IPS DF 19.7 (cell line): ENCODE measurements at places on chromosomes 6 and 20.

DNA sequence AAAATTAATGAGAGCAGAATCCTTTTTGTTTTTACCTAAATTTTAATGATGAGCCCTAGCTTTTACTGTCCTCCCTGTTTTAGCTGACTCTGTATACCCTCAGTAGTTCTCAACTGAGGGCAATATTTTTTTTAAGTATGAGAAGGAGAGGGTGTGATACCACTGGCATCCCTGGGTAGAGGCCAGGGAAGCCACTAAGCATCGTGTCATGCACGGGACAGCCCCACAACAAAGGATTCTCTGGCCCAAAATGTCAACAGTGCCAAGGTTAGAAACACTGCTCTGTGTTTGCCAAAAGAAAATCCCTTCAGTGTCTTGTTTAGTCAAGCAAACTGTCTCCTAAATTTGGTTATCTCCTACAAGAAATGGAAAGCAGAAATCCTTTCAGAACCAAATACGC, 210.4 kb downstream of the KCNQ5 start:
- DNase-seq: no peak

- no peak for DNase-seq
These were observed 38.1 kb downstream of the SYNE1 start for GRCh38 chr6:152598901-152599537.

DNA sequence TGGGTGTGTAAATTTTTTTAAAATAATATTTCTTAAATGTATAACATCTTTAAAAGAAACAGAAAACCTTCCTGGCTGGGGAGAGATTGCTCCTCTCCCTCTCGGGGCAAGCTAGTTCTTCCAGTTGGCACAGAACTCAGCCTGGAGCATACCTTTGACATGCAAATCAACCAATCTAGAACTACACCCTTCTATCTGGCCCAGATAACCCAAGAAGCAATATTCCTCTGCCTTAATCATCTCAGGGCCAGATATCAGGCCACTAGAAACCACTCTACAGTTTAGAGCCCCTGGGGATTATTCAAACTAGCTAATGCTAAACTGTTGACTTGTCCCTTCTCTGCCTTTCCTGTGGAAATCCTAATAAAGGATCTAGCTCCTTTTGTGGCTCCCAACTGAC, 33.9 kb downstream of the CYP39A1 start:
- no peak for DNase-seq

DNA sequence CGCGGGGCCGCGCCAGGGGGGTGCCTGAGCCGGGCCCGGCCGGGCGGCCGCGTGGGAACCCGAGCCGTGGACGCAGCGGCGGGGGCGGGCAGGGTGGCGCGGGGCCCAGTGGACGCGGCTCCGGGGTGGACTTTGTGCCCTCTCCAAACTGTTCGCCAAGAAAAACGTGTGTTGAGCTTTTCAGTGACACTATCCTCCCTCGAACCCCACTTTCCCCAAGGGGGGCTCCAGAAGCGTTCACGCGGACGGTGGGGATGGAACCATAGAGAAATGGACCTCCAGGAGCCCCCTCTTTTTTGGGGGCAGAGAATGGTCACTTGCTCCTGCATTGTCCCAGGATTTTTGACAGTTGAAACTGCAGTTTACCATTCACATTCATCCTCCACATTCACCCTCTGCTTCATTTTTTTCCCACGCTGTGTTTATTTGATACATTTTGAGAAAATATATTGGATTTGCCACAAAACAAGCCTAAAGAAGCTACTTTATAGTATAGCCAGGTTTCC, 2.9 kb upstream of the HIVEP1 start:
- DNase-seq: no peak

DNA sequence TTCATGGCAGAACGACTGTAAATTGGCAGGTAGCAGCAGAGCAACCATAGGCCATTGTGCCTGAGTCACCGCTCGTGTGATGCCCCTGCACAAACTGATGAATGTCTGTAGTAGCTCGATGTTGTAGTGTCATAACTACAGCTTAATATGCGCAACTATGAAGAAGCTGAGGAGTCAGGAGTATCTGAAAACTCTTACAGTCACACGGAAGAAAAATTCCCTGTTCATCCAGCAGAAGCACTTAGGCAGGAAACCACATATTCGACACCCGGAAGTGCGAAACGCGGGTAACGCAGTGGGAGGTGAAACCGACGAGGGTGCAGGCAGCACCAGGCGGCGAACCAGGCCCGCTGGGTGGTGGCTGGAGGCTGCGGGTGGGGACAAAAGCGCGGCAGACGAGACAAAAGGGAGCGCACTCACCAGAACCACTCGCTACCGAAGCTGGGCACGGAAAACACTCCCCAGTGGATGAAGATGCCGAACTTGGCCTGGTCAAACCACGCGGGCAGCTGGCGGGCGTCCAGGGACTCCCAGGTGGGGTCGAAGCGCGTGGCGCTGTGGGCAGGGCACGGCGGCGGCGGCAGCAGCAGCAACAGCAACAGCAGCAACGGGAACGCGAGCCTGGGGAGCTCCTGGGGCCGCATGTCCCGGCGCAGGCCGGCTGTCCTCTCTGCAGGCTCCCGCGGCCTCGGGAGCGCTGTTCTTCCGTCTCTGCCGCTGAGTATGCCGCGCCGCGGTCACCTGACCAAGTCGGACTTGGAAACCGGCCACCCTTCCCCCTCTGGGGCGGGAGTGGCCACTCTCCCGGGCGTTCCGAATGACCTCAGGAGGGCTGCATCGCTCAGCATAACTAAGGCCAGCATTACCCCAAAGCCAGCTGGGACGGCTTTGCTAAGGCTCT, at the start of gene FUCA2:
FUCA2 (minus strand) TSS at position 730 of the 901 bp plus-strand sequence; CDS start at position 644, 86 bp downstream.
- DNase-seq: peak; percentile 79

DNA sequence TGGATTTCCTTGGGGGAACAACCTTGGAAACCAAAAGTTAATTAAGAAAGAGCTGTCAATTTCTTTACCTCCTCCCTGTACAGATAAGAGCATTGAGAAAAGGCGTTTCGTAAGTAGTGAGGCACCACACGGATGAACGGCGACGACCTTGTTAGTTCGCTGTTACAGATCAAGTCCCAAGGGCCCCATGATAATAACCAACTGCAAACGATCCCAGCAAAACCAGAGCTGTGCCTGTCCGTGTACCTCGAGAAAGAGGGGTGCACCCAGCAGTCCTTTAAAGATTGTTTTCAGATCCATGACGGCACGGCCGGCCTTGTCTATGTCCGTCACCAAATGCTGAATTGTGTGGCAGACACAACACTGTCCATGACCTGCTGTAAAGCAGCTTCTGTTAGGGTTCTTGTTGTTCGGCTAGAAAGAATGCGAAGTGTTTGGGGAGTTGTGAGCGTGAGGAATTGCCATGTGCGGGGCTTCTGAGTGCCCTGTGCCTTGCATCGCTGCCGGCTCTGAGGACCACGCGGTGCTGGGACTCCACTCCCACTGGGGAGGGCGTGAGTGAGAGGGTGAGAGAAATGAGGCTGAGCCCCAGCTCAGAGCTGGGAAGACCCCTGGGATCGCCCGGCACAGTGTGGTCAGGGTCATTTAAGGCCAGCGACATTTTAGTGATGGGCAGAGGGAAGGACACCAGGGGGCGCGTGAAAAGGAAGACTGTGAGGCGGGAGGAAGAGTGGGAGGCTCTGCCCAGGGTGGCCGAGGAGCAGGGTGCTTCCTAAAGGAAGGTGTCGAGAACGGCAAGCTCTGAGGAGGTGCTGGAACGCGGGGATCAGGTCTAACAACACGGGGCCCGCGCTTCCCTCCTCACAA, 136.8 kb upstream of the RPS6KA2 start:
- no peak for DNase-seq

DNA sequence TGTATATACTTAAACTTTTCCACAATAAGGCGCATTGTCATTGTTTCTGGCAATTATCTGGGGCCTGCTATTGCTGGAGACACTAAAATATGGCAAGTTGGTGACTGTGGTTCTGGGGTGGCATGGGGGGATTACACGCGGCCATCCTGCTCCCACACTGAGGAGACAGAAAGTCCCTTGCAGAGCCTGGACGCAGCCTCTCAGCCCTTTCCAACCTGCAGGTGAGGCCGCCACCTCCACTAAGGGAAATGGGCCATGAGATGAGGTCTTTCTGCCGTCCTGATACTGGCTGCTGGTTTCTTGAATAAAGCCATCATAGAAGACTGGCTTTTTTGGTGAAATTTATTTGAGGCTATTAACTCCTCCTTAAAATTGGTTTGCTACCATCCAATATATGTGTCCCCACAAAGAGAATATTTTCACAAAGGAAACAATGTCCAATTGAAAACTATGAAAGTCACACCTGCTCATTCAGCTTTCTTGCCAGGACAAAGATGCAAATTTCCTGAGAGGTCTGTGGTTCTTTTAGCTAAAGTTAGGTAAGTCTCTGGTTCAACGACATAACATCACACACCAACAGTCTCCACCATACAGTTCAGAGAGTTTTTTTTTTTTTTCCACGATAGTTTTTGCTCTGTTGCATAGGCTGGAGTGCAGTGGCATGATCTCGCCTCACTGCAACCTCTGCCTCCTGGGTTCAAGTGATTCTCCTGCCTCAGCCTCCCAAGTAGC, 13.0 kb downstream of the TXNDC5 start:
- DNase-seq: no peak

DNA sequence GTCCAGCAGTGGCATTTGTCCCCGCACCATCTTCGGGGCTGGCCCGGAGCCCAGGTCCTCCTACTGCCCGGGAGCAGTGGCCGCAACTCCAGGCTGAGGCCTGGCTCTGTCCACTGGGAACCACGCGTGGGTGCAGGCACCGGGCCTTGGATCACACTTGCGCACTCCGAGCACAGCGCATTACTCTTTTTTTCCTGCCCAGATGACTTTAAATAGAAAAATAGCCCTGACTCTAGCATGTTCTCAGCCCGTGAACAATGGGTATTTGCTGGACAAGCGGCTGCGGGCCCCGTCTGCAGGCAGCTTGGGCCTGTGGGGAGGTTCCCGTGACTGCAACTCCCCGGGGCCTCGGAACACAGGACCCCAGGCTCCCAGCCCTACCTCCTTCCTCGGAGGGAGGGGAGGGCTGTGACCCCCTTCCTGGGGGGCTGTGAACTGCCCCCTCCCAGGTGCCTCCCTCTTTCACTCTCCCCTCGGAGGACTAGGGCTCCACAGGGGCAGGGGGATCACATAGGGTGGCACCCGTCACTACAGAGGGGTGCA, 162.2 kb downstream of the TBXT start:
- DNase-seq: no peak

DNA sequence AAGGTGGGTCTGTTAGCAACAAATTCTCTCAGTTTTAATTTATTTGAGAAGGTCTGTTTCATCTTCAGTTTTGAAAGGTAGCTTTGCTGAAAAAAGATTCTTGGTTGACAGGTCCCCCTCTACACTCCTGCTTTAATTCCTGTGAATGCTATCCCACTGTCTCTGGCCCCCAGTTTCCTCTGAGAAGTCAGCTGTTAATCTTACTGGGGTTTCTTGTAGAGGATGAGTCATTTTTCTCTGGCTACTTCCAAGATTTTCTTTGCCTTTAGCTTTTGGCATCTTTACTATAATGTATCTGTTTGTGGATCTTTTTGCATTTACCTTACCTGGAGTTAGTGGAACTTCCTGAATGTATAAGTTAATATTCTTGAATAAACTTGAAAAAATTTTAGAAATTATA, 122.7 kb downstream of the MMS22L start:
- DNase-seq: no peak

GRCh38 chr20:34532756-34533155, 16.5 kb downstream of the DYNLRB1 start:
- DNase-seq: no peak

- DNase-seq: no peak
These were observed 3.9 kb upstream of the WFDC2 start for GRCh38 chr20:45465491-45466266.
